ENCODE measurements at places on chromosomes 12 and 14.

- peaks cover 9% of the 10 kb centered on the region for H3K4me1 ChIP-seq
- no peak for DNase-seq
- no peaks in the 10 kb centered on the region for H3K36me3 ChIP-seq
- H3K4me3 ChIP-seq, result no peak overlapping the region
- no peak overlapping the region for H3K27ac ChIP-seq
These were observed 30.7 kb upstream of the CEBPE start for GRCh38 chr14:23149745-23150144.

DNA sequence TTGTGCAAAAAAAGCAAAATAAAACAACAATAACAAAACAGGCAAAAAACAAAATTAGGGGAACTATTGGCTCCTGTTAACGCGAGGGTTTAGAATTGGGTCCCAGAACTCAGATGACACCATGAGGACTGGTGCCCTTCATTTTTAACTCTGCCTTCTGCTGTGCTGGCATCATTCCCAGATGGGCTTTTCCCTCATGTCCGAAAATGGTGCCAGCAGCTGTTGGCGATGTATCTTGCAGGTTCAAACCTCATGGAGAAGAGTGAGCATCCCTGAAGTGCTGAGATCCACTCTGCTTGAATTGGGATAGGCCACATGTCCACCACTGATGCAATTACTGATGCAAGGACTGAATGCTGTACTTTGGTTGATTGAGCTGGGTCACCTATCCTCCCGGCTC, 61.1 kb downstream of the MYRFL start:
- no peaks in the 10 kb centered on the region for H3K36me3 ChIP-seq
- H3K4me1 ChIP-seq, result no peaks in the 10 kb centered on the region
- H3K27me3 ChIP-seq, result peaks cover 2% of the 10 kb centered on the region
- no peak for DNase-seq
- no peak overlapping the region for H3K4me3 ChIP-seq

- H3K27me3 ChIP-seq, result no peaks in the 10 kb centered on the region
- H3K4me3 ChIP-seq, result no peak overlapping the region
- DNase-seq, result no peak
- no peaks in the 10 kb centered on the region for H3K36me3 ChIP-seq
- no peaks in the 10 kb centered on the region for H3K4me1 ChIP-seq
These were observed 43.7 kb upstream of the PHC1 start for GRCh38 chr12:8870586-8870985.

DNA sequence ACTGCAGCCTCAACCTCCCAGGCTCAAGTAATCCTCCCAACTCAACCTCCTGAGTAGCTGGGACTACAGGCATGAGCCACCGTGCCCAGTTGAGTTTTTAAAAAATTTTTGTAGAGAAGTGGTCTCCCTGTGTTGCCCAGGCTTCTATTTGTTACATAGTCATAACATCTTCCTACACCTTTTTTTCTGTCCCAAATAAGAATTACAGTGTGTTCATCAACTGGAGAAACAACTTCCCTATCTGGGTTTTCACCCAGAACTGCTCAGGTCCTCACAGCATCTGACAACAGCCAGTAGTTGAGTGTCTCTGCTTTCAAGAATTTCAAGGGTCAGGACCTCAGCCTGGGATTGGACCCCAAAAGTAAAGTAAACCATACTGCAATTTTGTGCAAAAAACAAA, 235.2 kb upstream of the AMIGO2 start:
- H3K36me3 ChIP-seq, result peaks cover 1% of the 10 kb centered on the region
- no peak overlapping the region for H3K4me3 ChIP-seq
- peaks cover 45% of the 10 kb centered on the region for H3K4me1 ChIP-seq

GRCh38 chr14:101665478-101666078, 95.9 kb upstream of the PPP2R5C start:
- peak; percentile 78 for DNase-seq
- H3K27ac ChIP-seq, result no peak overlapping the region
- no peaks in the 10 kb centered on the region for H3K4me1 ChIP-seq
- no peak overlapping the region for H3K4me3 ChIP-seq

Measured in activated CD4-positive, alpha-beta T cell treated with anti-CD3 and anti-CD28 coated beads for 36 hours (primary cell).